ENCODE measurements at places on chromosomes 5 and 9.

GRCh38 chr5:125874057-125874456 lies 549.2 kb upstream of the GRAMD2B start:
- DNase-seq: no peak

DNA sequence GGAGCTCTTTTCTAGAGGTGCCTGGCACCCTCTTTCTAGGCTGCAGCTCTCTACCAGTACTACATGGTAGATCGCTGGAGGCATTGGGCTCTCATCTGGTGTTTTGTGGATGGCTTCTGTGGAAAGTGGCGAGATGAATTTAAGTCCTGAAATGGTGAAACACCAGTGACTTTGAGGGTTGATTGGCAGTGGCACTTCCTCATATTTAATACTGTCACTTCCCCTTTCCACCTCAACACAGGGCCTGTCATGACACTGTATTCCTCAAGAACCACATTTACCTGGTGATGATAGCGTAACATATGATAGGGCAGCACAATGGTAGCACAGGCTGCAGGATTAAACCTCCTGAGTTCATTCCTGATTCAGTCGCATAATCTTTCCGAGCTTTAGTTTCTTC lies 132.1 kb downstream of the KDM4C start:
- no peak for DNase-seq

DNA sequence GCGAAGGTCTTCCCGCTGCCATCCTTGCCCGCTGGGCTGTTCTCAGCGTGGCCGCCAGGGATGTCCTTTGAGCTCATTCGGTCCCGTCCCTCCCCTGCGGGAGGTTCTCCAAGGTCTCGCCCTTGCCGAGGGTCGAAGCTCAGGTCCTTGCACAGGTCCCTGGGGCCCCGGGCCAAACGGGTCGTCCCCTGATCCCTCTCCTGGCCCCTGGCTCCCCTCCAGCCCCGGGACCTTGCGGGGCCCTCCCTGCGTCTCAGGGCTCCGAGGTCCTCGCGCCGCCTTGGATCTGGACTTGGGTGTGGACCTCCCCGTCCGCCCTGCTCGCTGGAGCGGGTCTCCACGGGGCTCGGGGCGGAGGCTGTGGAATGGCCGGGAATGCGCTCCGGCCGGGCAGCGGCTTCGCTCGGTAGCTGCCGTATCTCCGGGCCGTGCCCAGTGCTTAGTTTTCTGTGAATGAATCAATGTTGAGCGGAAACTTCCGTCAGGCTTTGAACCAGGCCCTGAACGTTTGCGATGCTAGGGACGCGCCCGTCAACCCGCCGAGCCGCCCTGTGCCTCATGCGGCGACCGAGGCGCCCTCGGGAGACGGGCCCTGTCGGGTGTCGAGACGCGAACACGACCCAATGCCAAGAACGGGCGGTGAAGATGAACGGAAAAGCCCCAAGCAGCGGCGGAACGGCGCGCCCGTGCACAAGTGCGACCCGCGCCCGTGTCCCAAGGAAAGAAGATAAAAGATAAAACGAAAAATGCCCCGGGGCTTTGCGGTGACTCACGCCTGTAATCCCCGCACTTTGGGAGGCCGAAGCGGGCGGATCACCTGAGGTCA lies 780 bp downstream of the RNU6ATAC start:
- peak; percentile 55 for DNase-seq

DNA sequence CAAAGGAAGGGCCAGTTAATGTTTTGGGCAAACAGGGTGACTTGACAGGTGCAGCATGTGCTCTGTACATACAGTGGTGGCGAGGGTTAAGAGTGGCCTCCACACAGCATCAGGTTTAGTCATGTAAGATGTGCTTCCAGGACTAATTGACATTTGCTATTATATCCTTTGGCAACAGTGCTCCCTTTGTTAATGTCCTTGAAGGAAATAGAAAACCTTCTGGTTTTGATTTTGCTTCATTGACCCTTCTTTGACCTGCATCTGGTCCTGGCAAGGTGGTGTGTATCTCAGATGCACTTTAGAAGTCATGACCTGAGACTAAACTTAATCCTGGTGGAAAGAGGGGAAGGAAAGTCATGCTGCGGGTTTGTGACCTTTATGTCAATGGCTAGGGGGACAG lies 440.0 kb downstream of the ENC1 start:
- DNase-seq: no peak

DNA sequence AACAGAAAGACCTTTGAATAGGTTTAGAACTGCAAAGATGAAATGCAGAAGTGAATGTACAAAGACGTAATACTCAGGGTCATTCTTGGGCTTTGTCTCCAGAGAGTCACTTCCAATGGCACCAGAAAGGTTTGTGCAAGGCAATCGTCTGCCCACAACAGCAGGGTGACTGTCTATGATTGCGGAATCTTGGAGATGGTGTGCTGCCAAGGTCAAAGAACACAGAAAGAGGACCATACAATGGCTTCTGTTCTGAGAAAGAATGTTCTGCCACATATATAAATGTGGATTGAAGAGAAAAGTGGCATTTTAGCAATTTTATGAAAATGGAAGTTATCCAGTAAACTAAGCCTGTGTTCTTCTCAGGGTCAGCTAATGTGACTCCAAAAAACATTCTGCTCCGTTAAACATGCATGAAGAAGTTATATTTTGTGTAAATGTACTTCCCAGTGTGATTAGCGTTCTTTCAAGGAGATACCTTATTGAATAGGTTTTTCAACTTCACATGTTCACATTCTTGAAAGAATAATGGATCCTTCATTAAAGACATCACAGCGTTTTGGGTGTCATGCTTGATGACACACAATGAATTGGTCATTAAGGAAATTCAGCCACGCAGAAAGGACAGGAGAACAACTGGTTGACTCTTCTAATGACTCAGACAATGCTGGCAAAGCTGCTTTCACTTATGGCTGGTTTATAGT lies 73.4 kb upstream of the CDH6 start:
- no peak for DNase-seq

DNA sequence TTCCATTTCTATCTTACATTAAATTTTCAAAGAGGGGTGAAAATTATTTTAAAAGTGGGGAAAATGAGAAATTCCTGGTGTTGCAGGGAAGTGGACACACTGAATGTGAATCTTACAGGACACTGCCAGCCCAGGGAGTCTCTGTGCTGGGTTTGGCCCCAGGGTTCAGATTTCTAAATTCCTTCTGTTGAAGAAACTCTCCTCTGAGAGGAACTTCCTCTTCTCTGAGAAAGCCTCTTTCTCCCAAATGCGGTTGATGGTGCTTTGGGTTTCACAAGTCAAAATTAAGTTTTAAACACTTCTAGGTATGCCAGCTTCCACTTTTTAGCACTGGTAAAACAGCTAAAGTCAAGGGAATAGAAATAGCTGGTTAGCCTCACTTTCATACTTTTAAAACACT lies 317.9 kb upstream of the ITGA1 start:
- DNase-seq: no peak

GRCh38 chr9:87824216-87824875 lies 58.3 kb upstream of the SPATA31E1 start:
- DNase-seq: no peak

- DNase-seq: peak; percentile 86
Measured at GRCh38 chr5:57887851-57888621, 405.4 kb upstream of the ACTBL2 start.

DNA sequence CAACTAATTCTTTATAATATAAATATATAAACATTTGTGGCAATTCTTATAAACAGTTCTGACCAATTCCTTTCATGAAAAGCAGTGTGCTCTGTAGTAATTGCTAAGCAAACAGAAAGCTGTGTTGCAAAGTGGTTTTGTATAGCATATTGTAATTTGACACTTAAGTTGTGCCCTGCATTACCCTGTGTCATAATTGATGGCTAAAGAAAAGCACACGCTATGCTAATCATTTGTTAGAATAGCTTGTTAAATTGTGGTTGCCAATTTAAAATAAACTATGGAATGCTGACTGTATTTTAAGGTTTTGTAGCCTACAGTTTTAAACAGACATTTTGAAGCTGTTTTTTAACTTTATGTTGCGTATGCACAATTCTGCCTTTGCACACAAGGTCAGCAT lies 140.0 kb downstream of the PBX3 start:
- no peak for DNase-seq

GRCh38 chr5:14244721-14245120 lies 101.6 kb downstream of the TRIO start:
- DNase-seq: no peak

- DNase-seq: no peak
Measured at GRCh38 chr9:79196606-79197005, 375.2 kb upstream of the TLE4 start.

DNA sequence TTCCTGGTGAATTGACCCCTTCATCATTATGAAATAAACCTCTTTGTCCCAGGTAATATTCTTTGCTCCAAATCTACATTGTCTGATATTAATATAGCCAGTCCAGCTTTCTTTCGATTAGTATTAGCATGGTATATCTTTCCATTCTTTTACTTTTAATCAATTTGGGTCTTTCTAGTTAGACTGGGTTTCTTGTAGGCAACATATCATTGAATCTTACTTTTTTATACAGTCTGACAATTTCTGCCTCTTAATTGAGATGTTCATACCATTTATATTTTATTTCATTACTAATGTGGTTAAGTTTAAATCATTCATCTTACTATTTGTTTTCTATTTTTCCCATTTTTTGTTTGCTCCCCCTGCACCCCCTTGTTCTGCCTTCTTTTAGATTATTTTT lies 61.7 kb upstream of the LIFR start:
- DNase-seq: no peak

DNA sequence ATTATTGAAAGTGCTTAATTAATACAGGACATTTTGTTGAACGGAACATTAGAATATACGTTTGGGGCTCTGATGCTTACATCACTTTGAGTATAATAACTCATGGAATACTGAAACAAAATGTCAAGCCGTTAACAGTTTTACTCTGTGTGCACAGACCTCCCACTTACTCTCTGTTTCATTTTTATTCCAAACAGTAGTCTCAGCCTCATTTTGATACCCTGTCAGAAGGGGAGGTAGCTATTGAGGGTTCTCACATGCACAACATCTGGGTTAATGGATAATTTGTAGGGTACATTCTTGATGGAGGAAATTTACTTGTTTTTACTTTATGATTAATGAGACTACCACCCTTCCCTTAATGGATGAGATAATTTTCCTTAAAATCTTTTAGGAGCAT lies 59.0 kb downstream of the SCAMP1 start:
- DNase-seq: no peak

- peak; percentile 87 for DNase-seq
Measured at GRCh38 chr9:129696944-129697655, 31.7 kb downstream of the PRRX2 start.

DNA sequence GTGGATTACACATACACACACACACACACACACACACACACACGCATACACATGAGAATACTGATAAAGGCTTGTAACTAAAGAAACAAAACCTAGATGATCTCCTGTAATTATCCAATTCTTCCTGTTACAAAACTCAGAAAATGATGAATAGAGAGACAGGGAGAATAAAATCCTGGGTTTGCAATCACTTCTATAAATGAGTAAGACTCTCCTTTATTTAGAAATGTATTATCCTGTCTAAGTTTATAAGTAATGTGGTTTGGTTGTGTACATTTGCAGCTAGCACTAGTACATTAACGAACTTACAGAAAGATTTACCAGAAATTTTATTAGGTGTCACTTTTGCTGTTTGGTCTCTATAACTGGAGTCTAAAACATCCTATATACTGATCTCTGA lies 2.8 kb upstream of the PRR16 start:
- peak; percentile 18 for DNase-seq

DNA sequence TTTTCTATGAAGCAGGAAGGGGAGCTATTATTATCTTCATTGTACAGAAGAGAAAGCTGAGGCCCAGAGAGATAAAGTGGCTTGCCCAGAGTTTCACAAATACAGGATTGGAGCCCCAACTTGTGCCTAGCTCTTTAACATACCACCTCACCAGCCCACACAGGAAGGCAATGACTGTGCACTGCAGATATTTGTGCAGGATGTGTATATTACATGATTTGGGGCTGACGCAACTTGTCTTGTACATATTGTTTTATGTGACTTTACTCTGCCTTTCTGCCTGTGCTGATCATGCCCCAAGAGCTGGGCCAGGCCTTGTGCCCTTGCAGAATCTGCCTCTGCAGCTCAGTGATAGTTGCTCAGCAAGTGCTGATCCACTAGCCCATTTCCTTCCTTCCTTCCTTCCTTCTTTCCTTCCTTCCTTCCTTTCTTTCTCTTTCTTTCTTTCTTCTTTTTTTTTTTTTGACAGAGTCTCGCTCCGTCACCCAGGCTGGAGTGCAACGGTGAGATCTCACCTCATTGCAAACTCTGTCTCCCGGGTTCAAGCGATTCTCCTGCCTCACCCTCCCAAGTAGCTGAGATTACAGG lies 106.6 kb upstream of the TBCA start:
- DNase-seq: no peak

DNA sequence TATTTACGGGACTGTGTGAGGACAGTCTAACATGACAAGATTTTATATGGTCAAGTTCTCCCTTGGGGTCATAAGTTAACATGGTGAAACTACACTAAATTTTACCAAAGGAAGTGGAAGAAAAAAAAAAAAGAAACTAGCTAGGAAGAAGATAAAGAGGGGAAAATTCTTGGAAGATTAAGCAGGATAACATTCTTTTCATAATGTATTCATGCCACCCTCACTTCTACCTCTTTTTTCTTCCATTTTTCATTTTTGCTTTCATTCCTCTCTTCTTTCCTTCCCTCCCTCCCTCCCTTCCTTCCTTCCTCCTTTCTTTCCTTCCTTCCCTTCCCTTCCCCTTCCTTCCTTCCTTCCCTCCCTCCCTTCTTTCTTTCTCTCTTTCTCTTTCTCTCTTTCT lies 254.6 kb downstream of the RFX3 start:
- DNase-seq: no peak

- peak; percentile 41 for DNase-seq
Measured at GRCh38 chr9:125549465-125549871, 157.5 kb downstream of the MAPKAP1 start.

- DNase-seq: no peak
Measured at GRCh38 chr5:95486191-95486590, 68.6 kb downstream of the SKIC3 start.

- DNase-seq: peak; percentile 87
Measured at GRCh38 chr5:112921026-112921832, 798 bp downstream of the REEP5 start.

GRCh38 chr5:135245521-135246499 lies 153.2 kb downstream of the MACROH2A1 start:
- DNase-seq: no peak

- DNase-seq: peak; percentile 27
Measured at GRCh38 chr9:20041697-20042081, 252.9 kb upstream of the SLC24A2 start.

- no peak for DNase-seq
Measured at GRCh38 chr5:145908206-145908960, 28.0 kb upstream of the SH3RF2 start.

GRCh38 chr5:90386099-90386710 lies 23.4 kb downstream of the CETN3 start:
- DNase-seq: peak; percentile 28

DNA sequence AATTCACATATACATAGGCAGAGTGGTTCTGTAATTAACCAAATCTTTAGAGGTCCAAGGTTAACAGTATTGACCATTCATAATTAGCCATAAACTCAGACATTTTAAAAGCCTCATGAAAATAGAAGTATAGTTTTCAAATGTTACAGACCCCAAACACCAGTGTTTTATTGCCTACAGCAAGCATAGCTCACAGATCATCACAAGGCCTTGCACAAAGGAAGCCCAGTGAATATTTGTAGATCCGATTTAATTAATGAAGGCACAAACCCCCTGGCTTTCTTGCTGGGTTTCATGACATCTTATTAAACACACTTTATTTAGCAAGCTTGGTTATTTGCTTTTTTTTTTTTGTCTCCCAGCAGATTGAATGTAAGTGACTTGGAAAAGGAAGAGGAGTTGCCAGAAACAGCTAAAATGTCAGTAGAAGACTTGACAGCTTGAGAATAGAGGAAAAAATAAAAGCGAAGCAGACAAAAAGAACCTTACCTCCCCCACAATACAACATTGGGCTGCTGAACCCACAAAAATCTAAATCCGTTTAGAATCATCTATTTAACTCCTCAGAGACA lies 283.9 kb upstream of the TNC start:
- DNase-seq: no peak

All from hepatocyte (in vitro differentiated cells).